Mesenchymal stem cell (in vitro differentiated cells and primary cell): ENCODE measurements at places on chromosomes 6 and 20.

DNA sequence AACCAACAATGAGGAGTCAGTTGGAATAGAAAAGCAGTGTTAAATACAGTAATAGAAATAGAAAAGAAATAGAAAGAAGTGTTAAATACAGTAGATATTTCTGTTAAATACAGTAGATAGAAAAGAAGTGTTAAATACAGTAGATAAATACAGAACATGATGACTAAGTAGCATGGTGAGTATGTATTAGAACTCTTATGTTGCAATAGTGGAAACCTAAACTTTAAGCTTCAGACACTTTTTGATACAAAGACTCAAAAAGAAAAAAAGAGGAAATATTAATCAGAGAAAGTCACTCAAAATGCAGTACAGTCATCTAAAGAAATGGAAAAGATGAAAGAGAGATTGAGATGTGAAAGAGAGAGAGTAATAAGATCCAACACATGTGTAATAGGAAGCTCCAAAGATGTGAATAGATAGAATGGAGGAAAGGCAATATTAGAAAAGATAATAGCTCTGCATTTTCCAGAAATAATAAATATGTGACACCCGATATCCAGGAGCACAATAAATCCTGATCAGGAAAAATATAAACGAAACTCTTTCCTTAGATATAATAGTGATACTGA is 131.5 kb upstream of the KCNK16 start:
- no peak overlapping the region for H3K27ac ChIP-seq
- H3K4me3 ChIP-seq: no peak overlapping the region
- no peaks in the 10 kb centered on the region for H3K27me3 ChIP-seq
- no peaks in the 10 kb centered on the region for H3K36me3 ChIP-seq
- H3K4me1 ChIP-seq: no peaks in the 10 kb centered on the region

GRCh38 chr6:43840490-43841218 is 70.6 kb downstream of the VEGFA start:
- H3K4me1 ChIP-seq: peaks cover 26% of the 10 kb centered on the region
- peak; percentile 88 for DNase-seq
- no peak overlapping the region for H3K27ac ChIP-seq
- peaks cover 28% of the 10 kb centered on the region for H3K27me3 ChIP-seq
- no peak overlapping the region for H3K4me3 ChIP-seq

- H3K36me3 ChIP-seq: peaks cover 6% of the 10 kb centered on the region
- no peak overlapping the region for H3K27ac ChIP-seq
- peaks cover 5% of the 10 kb centered on the region for H3K4me1 ChIP-seq
- DNase-seq: no peak
Observed at GRCh38 chr6:45637056-45637455, 259.3 kb upstream of the SUPT3H start.

GRCh38 chr6:161342039-161342438 is 68.2 kb upstream of the AGPAT4 start:
- no peaks in the 10 kb centered on the region for H3K36me3 ChIP-seq
- H3K27me3 ChIP-seq: no peaks in the 10 kb centered on the region
- no peak for DNase-seq
- no peaks in the 10 kb centered on the region for H3K4me1 ChIP-seq
- no peak overlapping the region for H3K27ac ChIP-seq

GRCh38 chr6:159110013-159110412 is 59.2 kb upstream of the FNDC1 start:
- H3K36me3 ChIP-seq: no peaks in the 10 kb centered on the region
- no peak overlapping the region for H3K4me3 ChIP-seq
- peaks cover 4% of the 10 kb centered on the region for H3K27me3 ChIP-seq
- peak; percentile 42 for DNase-seq
- H3K4me1 ChIP-seq: peaks cover 2% of the 10 kb centered on the region
- no peak overlapping the region for H3K27ac ChIP-seq

DNA sequence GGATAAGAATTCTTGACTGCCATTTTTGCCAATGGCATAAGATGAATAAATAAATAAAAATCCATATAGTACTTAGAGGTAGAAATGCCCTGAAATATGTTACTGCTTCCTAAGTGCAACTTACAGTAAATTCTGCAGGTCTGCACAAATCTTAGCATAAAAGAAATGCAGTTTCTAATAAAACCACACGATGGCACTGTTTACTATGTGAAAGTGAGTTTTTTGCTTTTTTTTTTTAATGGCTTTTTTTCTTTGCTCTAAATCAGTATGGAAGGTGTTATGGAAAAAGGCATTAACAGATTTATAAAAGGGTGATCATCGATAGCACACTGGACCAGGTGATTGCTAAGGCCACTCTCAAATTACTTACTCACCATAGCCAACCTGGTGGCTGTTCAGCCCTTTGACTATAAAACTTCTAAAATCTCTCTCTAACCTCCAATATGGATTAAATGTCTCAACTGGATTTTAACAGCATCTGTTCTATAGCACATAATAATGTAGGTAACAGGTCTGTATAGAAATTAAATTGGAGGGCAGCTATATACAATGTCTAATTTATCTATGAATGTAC is 45.8 kb downstream of the AHI1 start:
- H3K27me3 ChIP-seq: no peaks in the 10 kb centered on the region

DNA sequence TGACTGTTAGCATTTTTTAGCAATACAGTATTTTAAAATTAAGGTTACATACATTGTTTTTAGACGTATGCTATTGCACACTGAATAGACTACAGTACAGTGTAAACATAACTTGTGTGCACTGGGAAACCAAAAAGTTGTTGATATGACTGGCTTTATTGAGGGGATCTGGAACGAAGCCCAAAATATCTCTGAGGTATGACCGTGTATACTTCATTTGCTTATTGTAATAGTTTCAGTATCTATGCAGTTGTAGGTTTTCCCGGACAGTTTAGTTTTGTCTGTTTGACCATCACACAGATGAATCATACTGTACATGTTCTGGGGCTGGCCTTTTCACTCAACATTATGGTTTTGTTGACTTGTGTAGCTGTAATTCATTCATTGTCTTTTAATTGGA is 6.9 kb upstream of the ZBTB12 start:
- no peak overlapping the region for H3K4me3 ChIP-seq
- H3K27me3 ChIP-seq: peaks cover 15% of the 10 kb centered on the region

GRCh38 chr6:168370310-168370991 is 50.9 kb upstream of the DACT2 start:
- H3K27me3 ChIP-seq: peaks cover 11% of the 10 kb centered on the region

DNA sequence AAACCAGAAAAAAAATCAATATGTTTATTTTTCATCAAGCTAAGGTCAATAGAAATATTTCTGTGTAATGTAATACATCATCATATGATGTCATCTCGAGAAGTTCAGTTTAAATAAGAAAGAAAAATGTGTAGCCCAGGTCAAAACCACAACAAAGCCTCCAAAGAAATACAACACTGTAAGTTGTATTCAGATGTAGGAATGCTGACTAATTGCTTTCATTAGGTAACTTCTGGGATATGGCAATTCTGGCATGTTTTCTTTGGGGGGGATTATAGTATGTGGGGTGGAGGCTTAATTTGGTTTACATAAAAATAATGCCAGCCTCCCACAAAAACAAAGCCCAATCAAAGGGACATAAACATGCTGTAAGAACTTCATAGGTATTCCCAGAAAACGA is 881.8 kb upstream of the CITED2 start:
- H3K27me3 ChIP-seq: no peaks in the 10 kb centered on the region
- no peak overlapping the region for H3K27ac ChIP-seq
- H3K36me3 ChIP-seq: no peaks in the 10 kb centered on the region
- no peaks in the 10 kb centered on the region for H3K4me1 ChIP-seq
- no peak overlapping the region for H3K4me3 ChIP-seq

GRCh38 chr20:60518022-60518421 is 559.8 kb downstream of the CDH26 start:
- no peak overlapping the region for H3K27ac ChIP-seq
- no peaks in the 10 kb centered on the region for H3K36me3 ChIP-seq
- H3K27me3 ChIP-seq: no peaks in the 10 kb centered on the region
- H3K4me1 ChIP-seq: no peaks in the 10 kb centered on the region
- H3K4me3 ChIP-seq: no peak overlapping the region

GRCh38 chr6:165950316-165950715 is 217.3 kb downstream of the TBXT start:
- no peak overlapping the region for H3K4me3 ChIP-seq
- no peaks in the 10 kb centered on the region for H3K36me3 ChIP-seq

- H3K4me1 ChIP-seq: peaks cover 4% of the 10 kb centered on the region
- no peak overlapping the region for H3K27ac ChIP-seq
- H3K4me3 ChIP-seq: no peak overlapping the region
- no peaks in the 10 kb centered on the region for H3K36me3 ChIP-seq
- peak; percentile 47 for DNase-seq
Observed at GRCh38 chr20:5848711-5849505, 98.7 kb downstream of the SHLD1 start.

DNA sequence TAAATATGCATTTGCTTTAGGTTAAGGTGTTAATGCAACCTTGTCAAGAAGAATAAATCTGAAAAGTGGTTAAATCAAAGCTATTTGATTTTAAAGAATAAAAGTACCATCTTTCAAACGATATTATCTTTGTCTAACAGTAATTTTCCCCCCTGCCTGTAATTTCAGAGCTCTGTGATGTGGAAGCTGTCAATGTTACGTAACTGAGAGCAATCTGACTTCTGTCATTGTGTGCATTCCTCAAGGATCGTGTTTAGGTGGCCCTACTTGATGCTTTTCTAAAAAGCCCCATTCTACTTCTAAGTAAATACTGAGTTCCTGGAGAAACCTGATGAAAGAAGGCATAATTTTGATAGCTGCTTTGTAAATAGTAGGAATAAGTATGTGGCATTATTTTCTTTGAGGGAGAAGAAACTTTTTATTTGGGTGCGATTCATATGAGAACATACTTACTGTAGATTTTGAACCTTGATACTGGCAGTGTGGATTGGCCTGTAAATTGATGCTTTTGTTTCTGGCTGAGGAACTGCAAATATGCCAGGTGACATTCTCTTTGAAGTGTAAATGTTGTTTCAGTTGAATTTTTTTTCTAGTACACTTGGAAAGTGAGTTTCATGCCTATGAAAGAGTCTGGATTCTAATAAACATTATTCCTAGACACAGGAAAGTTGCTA is 529.6 kb upstream of the FLRT3 start:
- H3K27ac ChIP-seq: no peak overlapping the region
- peaks cover 1% of the 10 kb centered on the region for H3K4me1 ChIP-seq
- DNase-seq: no peak
- no peak overlapping the region for H3K4me3 ChIP-seq
- H3K36me3 ChIP-seq: no peaks in the 10 kb centered on the region

DNA sequence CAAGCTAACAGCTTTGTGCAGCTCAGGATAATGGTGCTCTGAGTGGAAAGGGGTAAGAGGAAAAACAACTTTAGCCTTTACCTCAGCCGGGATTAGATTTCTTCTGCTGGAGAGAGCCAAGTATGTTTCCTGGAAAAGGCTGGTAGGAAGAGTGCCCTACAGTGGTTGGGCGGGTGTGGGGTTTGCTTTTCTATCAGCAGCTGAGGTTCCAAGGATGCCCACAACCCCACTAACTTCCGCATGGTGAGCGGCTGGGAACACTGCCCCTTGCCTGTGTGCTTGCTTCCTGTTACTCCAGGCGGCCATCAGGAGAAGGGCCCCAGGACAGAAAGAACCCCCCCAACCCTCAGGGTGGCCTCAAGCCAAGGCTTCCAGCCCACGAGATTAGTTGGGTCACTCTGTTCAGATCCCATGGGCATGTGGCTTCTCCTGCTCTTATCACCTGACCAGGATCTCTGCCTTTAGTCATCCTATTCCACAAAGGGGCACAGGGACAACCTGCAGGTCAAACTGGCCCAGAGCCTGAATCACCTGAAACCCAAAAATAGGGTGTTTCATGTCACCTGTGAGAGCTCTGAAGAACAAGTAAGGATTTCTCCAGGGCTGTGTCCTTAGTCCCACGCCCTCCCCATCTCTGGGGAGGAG is 10.5 kb downstream of the MRPS18A start:
- H3K4me1 ChIP-seq: no peaks in the 10 kb centered on the region
- H3K4me3 ChIP-seq: no peak overlapping the region
- no peak overlapping the region for H3K27ac ChIP-seq
- DNase-seq: no peak
- peaks cover 77% of the 10 kb centered on the region for H3K36me3 ChIP-seq
- H3K27me3 ChIP-seq: no peaks in the 10 kb centered on the region

DNA sequence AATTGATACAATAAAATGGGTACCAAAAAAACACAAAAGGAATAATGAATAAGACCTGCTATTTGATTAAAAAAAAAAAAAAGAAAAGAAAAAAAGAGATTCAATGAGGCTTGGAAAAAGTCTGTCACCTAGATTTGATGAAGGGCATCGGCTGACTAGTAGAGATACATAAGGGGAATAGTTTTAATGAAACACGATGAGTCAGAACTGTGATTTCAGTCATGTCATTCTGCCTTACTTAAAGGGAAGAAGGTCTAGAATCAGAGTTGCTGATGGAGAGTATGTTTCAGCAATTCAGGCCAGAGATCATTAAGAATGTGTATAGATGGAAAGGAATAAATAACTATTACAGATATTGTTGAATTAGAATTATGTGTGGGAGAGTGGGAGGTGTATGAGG is 565.9 kb upstream of the RNF217 start:
- H3K4me3 ChIP-seq: no peak overlapping the region
- H3K4me1 ChIP-seq: no peaks in the 10 kb centered on the region
- DNase-seq: no peak
- no peaks in the 10 kb centered on the region for H3K36me3 ChIP-seq
- no peaks in the 10 kb centered on the region for H3K27me3 ChIP-seq

- H3K27me3 ChIP-seq: no peaks in the 10 kb centered on the region
- no peaks in the 10 kb centered on the region for H3K36me3 ChIP-seq
- H3K4me1 ChIP-seq: no peaks in the 10 kb centered on the region
- H3K27ac ChIP-seq: no peak overlapping the region
- no peak for DNase-seq
Observed at GRCh38 chr6:90483116-90483839, 103.6 kb downstream of the MAP3K7 start.

DNA sequence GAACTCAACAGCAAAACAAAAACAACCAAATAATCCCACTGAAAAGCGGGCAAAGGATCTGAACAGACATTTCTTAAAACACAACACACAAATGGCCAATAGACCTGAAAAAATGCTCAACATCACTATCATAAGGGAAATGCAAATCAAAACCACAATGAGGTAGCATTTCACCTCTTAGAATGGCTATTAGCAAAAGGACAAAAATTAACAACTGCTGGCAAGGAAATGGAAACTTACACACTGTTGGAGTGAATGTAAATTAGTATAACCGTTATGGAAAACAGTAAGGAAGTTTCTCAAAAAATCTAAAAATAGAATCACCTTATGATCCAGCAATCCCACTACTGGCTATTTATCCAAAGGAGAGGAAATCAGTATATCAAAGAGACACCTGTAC is 20.9 kb downstream of the FAM8A1 start:
- H3K4me3 ChIP-seq: no peak overlapping the region
- no peaks in the 10 kb centered on the region for H3K4me1 ChIP-seq
- H3K27me3 ChIP-seq: no peaks in the 10 kb centered on the region
- H3K36me3 ChIP-seq: peaks cover 23% of the 10 kb centered on the region

GRCh38 chr6:136347847-136348246 is 58.2 kb upstream of the BCLAF1 start:
- no peaks in the 10 kb centered on the region for H3K27me3 ChIP-seq
- H3K27ac ChIP-seq: no peak overlapping the region
- peaks cover 5% of the 10 kb centered on the region for H3K4me1 ChIP-seq
- H3K36me3 ChIP-seq: no peaks in the 10 kb centered on the region
